ENCODE measurements at places on chromosomes 11 and 22. TPM values are rescaled to one million over a fixed set of nuclear protein-coding genes. Genes with fewer than 3 reads are reported as not detected.
A peak's percentile ranks its signal among the peaks of the same experiment; 100 is the strongest.

DNA sequence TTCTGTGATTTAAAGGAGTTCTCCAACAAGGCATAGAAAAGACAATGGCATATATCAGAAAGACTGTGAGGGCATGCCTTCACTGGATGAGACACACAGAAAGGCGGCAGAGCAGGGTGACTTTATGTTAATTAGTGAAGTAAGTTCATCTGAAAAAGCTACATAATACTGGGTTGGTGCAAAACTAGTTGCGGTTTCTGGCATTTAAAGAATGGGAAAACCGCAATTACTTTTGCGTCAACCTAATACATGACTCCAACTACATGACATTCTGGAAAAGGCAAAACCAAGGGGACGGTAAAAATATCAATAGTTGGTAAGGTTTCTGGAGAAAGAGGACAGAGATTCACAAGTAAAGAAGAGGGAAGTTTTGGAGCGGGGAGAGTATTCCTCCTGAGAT lies 5.1 kb downstream of the RFPL1 start:
- DNase-seq, result no peak

DNA sequence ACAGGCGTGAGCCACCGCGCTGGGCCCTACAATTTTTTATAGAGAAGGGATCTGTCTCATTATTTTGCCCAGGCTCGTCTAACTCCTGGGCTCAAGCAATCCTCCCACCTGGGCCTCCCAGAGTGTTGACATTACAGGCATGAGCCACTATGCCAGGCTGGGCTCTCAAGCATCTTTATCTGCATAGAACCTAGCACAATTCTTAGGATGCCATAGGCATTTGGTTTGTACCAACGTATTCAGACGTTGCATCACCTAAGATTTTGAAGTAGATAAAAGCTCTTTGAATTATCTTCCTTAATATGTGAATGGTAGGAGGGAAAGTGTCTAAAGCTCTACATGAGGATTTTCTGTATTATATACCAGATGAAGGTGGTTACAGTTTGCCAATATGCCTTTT lies 30.5 kb downstream of the RTN3 start:
- no peak for DNase-seq

- DNase-seq, result peak; percentile 39
Measured at GRCh38 chr11:30585892-30586250, 282 bp downstream of the MPPED2 start.

- DNase-seq, result no peak
Measured at GRCh38 chr11:36631774-36632173, 33.7 kb upstream of the RAG2 start.

DNA sequence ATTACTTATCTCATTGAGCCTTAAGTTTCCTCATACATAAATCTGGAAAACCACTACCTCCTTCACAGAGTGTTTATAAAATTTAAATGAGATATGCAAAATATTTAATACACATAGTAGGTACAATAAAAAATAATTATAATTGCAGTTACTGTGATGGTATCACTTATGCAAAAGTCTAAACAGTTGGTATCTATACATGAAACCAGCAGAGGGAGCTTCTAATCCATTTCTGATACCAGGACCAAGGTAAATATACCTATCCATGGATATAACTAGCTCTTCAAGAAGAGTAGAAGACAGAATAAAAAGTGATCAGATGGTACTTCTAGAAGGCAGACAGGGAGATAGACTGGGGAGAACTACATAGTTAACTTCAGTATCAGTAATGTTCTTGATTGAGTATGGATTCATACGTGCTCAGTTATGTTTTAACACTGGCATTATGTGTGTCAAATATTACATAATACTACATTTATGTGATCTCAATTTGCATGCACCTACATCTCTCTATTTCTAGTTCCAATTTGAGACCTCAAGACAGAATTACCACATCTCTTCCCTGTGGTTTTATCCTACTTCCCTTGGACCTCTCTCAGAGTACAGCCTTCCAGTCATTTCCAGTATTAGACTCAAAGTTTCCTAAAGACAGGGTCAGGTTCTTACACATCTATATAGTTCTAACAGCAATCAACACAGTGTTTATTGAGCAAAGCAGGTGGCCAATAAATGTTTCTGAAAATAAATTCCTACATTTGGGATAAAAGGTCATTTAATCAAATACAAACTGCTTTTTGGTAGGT lies 13.7 kb upstream of the TSG101 start:
- peak; percentile 16 for DNase-seq

- no peak for DNase-seq
Measured at GRCh38 chr11:115166820-115167219, 337.4 kb downstream of the CADM1 start.

DNA sequence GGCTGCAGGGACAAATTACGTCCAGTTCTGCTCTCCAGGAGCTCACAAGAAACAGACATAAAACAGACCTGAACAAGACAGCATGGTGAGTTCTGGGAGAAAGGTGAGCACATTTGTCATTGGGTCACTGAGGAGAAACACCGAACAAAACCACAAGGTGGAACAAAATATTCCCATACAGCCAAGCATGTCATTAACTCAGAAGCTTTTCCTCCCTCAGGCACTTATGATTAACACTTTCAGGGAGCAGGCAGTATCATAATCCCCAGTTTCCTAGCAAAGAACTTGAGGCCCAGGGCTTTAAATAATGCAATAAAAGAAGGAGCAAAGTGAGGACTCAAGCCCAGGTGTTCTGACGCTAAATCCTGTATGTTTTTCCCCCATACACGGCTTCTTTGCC lies 43.0 kb downstream of the P4HA3 start:
- no peak for DNase-seq

DNA sequence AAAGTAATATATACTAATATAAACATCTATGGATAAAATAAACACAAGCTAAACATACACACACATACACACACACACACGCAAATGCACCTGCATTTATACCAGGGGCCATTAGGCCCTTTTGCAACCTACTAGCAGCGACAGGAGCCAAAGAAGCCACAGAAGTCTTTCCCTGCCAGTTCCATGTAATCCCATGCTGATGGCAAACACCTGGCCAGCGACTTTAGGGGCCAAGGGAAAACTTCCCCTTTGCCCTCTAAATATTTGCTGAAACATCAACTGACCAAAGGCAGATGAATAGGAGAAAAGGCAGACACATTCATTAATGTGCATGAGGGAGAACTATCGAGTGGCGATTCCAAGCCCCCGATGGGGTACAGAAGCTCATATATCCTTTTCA lies 14.8 kb upstream of the P2RY2 start:
- DNase-seq, result no peak

DNA sequence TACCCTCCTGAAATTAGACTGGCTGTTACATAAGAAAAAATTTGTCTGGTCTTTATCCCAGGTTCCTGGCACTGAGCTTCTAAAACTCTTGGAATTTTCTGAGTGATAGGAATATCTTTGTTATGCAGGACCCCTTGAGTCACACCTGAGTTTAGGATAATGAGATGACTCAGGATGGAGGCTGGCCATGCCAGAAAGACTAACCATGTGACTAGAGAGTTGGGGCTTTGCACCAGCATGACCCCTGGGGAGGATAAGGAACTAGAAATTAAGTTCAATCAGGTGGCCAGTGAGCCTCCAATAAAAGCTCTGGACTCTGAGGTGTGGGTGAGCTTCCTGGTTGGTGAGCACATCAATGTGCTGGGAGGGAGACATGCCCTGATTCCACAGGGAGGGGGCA lies 88.1 kb downstream of the XRRA1 start:
- no peak for DNase-seq

DNA sequence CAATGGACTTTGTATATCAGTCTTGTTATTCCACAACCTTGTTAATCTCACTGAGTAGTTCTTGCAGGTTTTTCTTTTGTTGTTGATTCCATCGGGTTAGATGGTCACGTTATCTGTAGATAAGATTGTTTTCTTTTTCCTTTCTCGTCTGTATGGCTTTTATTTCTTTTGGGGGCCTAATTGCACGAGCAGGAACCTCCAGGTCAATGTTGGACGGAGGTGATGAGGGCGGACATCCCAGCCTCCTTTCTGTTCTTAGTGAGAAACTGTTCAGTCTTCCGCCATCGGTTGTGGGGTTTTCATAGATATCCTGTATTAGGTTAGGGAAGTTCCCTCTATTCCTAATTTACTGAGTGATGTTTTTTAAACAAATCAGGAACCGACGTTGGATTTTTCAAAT lies 4.8 kb upstream of the PRR33 start:
- DNase-seq, result no peak

GRCh38 chr22:23193196-23193827 lies 13.0 kb downstream of the BCR start:
- DNase-seq, result no peak

DNA sequence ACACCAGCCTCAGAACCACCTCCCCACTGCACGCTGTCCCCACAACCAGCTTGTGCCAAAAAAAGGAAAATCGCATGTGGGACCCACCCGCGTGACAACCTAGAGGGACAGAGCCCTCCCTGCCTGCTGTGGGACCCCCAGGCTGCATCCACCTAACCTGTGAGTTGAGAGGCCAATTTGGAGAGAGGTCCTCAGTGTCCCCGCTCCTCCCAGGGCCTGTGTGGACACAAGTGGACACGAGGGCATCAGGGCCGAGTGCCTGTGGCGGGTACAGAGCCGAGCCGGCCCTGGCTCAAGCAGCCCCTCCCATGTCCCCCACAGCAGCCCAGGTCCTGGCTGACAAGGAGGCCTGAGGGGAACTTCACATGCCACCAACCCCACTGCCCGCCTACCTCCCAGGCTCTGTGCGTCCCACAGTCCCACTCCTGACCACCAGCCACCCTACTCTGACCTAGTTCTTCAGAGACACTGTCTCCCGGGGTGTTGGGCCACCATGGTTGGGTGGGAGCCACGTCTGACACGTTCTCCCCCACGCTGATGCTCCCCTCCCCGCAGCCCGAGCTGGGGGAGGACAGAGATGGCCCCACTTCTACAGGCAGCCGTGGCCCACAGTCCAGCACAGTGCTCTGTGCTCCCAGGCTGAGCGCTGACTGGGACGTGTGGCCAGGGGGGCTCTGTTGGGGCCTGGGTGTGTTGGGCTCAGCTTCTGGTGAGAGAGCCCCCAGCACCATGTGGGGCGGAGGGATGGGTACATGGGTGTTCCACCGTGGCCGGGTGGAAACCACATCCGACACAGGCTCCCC lies 19.2 kb downstream of the SELENOO start:
- no peak for DNase-seq

GRCh38 chr11:7486098-7486780 lies 933 bp downstream of the OLFML1 start:
- peak; percentile 48 for DNase-seq

- DNase-seq, result no peak
Measured at GRCh38 chr11:15707194-15707593, 592.5 kb downstream of the INSC start.

DNA sequence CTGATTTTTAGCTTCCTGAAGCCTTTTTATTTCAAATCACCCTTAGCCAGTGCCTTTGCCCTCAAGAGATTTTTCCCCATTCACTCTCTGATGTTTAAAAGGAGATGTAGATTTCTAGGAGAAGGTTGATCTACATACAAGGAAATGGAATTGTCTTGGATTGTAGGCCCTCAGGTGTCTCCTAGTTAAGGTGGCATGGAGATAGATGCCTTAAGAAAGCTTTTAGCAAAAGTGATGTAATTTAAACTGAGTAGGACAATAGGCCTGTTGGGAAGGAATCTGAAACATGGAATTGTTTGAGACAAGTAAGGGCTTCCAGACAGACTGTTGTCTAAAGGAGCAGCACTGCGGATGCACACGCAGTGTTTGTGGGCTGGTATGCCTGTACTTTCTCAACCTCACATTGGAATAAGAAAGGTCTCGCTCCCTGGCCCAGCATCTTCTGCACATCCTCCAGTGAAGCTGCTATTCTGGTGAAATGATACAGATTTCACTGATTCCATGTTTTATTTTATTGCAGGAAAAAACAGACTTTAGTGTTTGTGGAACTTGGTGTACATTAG lies 69.8 kb upstream of the SLC25A18 start:
- no peak for DNase-seq

DNA sequence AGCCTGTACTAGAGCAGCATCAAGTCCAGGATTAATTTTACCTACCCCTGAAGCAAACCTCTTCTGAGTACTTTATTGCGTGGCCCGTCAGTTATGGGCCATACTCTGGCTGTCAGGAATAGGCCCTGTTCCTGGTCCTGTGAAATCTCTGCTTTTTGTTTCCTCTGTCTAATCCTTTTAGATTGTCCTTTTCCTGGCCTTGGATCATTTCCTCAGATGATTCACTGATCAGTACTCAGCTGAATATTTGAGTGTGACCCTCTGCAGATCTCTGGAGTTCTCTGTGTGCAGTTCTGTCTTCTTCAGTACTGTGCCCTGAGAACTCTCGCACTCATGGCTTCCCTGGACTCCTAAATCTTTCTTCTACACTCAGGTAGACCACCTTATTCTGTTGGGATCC lies 123.5 kb downstream of the UVRAG start:
- DNase-seq, result no peak

GRCh38 chr11:20029193-20029592 lies 131.1 kb downstream of the DBX1 start:
- DNase-seq, result peak; percentile 40

DNA sequence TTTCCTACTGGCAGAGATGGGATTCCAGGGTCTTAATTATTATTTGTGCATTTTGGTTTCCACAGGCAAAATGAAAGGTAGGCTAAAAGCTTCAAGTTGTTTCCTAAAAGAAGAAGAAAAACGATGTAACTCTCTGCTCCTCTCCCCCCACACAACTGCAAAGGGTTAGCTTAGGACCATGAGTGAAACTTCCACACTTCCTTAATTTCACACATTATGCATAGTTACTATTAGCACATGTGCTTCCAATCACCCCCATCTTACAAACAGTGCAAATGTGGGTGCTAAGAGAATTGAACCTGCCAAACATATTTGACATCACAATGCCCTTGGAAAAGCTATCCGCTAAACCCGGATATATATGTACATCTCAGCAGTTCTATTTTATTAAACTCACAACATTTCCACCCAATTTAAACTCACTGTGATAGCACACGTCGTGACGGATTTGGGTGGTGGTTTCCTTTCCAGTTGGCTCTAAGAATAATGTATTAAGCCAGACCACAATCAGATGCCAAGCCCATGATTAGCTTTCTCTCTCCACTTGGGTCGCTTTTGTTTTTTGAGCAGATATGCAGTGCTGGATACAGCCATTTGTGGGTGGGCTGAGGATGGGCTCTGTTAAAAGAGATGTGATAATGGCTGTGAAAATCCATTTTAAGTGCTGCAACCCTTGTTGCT lies 245.0 kb upstream of the POU2AF2 start:
- DNase-seq, result peak; percentile 85

DNA sequence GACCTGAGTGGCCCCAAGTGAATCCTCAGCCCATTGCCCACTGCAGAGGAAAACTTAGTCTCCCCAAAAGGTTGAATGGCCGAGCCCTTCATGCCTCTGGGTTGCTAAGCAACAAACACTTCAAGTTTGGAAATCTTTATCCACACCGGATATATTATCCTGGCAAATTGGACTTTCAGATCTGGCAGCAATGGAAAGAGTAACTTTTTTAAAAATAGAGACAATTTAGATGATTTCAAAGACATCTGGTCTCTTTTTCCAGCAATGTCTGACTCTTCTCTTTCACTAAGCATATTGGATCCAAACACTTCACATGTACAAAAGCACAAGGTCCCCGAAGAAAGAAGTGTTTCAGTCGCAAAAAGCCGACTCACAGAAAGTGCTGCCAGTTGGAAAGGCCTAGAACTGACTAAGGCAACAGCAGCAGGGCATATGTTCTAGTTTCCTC lies 505.3 kb downstream of the SOX6 start:
- peak; percentile 88 for DNase-seq

FAM168A gene
- 9.7 TPM for polyA plus RNA-seq

CTNND1 gene
- polyA plus RNA-seq, result 36.5 TPM

HBD gene
- polyA plus RNA-seq, result 0.24 TPM

IFT27 gene
- 20.3 TPM for polyA plus RNA-seq

TSPAN32 gene
- polyA plus RNA-seq, result 6.8 TPM

CARNS1 gene
- polyA plus RNA-seq, result 0.15 TPM

ADORA2A gene
- polyA plus RNA-seq, result 5.5 TPM

PTGDR2 gene
- 0.13 TPM for polyA plus RNA-seq

LRRC10B gene
- polyA plus RNA-seq, result 13.8 TPM

KCNQ1OT1 gene
- polyA plus RNA-seq, result 0.02 TPM

SLC6A5 gene
- not detected for polyA plus RNA-seq

RIBC2 gene
- 4.4 TPM for polyA plus RNA-seq
